ENCODE measurements at places on chromosomes 6 and 20.
A peak's percentile ranks its signal among the peaks of the same experiment; 100 is the strongest.

DNA sequence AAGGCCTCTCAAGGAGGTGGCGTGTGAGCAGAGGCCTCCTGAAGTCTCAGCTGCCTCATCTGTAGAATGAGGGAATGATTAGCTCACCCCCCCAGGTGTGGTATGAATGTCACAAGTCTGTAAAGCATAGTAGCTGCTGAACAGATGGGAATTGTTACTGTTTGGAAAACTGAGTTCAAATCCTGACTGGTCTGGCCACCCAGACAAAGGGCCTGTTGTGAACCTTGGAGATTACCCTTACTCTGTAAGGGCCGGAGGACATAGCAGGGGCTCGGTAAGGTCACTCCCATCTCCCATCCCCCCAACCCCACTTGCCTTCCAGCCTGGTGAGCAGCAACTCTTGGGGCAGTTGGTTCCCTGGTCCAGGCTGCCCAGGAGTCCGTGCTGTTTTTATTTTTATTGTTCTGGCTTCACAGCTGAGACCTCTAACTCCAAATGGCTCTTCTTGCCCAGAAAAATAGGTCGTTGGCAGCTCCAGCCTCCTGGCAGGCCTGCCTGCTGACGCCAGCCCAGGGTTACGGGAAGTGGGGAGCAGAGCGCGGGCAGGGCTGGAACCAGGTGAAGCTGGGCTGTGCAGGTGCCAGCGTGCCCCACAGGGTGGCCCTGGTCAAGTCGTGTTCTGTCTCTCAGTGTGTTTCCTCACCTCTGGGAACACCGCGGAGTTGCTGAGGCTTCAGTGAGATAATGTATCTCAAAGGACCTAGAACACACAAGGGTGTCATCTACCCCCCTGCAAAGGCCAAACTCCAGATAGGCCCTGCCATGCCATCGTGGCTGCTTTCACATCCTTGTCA lies 4.5 kb upstream of the SIRPA start:
- DNase-seq = peak; percentile 79

- DNase-seq = no peak
Measured at GRCh38 chr6:36677753-36678487, 594 bp upstream of the CDKN1A start.

- DNase-seq = no peak
Measured at GRCh38 chr6:163583558-163583957, 169.0 kb downstream of the QKI start.

DNA sequence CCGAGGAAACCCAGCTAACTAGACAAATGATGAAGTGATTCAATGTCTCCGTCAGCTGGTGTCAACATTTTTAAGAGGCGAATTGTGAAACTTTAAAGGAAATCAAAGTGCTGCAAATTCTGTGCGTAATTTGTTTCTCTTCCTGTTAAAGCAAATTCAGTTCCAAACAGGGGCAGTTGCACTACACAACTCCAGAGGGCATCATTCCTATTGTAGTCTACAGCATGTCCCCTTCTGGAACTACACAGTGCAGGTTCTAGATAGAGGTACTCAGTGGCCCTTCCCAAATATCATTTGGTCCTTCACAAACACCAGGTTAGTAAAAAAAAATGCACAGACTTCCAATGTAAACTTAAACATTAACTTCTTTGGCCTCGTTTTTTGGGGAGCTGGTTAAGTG lies 38.3 kb upstream of the SMLR1 start:
- no peak for DNase-seq

GRCh38 chr6:131003488-131004386 lies 59.3 kb downstream of the EPB41L2 start:
- DNase-seq = no peak

- no peak for DNase-seq
Measured at GRCh38 chr6:6474170-6474920, 114.2 kb upstream of the LY86 start.

DNA sequence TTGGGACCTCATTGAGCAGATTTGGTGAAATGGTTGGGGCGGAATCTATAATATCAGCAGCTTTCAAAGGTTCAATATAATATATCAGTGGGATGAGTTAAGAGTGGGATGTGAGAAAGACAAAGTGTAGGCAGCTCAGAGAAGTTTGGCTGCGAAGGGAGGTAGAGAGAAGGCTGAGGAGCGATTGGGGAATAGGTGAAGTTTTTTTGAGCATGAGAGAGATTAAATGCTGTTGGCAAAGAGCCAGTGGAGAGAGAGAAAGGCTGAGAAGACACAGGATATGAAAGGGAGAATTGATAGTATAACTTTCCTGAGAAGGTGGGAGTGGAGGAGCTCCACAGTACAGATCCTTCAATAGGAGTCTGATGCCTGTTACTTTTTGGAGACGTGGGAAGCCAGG lies 12.1 kb upstream of the SERINC3 start:
- no peak for DNase-seq

DNA sequence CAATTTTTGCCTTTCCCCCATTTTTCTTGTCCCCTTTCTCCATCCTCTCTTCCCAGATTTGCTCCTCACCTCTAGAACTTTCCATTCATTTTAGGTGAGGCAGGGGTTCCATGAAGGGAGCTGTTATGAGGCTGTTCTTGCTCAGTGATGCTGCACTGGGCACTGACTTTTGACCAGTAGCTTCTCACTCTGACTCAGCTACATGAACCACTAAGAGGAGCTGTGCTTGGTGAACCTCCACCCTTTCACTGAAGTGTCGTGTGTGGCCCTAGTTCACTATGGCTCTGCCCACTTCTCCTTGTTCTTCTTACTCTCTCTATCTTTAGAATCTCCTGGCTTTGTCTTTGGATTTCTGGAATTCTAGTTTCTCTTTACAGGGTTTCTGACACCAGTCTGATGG lies 307.1 kb upstream of the RNF24 start:
- DNase-seq = no peak

GRCh38 chr6:21594416-21595281 lies 1.1 kb downstream of the SOX4 start:
- peak; percentile 45 for DNase-seq

DNA sequence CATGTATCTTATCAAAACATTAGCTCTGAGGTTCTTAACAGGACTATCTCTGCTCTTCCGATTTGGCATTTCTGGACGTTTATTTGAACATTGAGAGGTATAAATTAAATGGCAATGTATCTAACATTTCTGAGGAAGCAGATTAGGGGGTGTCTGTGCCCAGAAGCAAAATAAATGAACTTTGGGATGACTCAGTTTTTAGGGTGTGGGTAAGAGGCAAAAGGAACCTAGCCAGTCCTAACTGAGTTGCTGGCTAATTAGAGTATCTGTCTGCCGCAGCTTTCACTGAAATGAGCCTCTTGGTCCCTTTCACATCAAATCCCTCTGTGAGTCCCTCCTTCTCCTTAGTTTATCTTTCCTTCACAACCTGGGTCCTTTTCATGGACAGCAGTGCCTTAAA lies 1.1 kb downstream of the RNF144B start:
- no peak for DNase-seq

DNA sequence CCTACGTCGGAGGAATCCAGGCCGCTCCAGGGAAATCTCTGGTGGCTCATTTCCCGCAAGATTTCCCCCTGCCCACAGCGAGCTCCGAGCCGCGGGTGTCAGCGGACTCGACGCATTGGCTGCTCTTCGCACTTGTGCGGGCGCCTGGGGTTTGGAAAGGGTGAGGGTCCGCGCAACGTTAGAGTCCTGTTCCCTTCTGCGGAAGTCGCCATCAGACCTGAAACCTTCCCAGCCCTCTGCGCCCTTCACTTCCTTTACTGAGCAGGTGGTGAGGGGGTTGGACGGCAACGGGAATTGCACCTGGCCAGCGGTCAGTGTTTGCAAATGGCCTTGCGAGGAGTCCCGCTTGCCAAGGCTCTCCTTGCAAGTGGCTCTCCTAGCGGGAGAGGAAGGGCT lies 8.4 kb downstream of the PAX1 start:
- no peak for DNase-seq

DNA sequence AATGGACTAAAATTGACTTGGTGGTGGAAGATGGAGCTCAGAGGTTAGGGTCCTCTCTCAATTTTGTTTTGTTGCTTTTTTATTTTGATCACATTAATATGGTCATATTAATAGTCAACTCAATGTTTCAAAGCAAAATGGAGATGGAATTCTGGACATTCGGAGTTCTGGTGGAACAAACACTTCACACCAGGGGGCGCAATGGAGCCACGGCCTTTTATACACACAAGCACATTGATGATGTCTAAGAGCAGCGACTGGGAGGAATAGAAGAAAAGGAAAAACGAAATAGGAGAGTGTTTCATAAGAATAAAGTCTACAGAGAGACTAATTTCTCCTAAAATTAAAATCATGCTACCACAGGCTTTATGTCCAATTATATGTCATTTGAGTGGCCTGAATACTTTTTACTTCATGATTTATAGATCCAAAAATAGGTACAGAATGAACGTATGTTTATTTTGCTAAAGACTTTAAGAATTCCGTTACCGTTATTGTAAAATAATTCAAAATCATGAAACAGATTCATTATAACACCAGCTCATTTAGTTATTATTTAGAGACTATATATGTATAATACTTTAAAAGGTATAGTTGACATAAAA lies 197.6 kb upstream of the SASH1 start:
- DNase-seq = peak; percentile 68

- DNase-seq = peak; percentile 85
Measured at GRCh38 chr20:5222919-5223634, 93.7 kb downstream of the PROKR2 start.

DNA sequence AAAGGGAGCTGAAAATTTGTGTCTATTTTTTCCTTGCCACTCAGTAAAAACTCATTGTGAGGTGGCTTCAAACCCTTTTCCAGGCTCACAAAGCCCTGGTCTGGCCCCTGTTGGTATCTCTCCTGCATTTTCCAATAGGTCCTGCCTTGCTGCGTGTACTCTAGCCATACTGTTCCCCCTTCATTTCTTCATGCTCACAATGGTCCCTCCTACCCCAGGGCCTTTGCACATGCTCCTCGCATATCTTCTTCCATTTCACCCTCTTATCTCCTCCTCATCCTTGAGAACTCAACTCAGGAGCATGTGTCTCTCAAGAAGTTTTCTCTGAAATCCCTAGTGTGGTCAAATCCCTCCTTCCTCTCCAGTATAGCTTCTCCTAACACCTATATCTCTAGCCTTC lies 186.6 kb downstream of the MBOAT1 start:
- DNase-seq = no peak

DNA sequence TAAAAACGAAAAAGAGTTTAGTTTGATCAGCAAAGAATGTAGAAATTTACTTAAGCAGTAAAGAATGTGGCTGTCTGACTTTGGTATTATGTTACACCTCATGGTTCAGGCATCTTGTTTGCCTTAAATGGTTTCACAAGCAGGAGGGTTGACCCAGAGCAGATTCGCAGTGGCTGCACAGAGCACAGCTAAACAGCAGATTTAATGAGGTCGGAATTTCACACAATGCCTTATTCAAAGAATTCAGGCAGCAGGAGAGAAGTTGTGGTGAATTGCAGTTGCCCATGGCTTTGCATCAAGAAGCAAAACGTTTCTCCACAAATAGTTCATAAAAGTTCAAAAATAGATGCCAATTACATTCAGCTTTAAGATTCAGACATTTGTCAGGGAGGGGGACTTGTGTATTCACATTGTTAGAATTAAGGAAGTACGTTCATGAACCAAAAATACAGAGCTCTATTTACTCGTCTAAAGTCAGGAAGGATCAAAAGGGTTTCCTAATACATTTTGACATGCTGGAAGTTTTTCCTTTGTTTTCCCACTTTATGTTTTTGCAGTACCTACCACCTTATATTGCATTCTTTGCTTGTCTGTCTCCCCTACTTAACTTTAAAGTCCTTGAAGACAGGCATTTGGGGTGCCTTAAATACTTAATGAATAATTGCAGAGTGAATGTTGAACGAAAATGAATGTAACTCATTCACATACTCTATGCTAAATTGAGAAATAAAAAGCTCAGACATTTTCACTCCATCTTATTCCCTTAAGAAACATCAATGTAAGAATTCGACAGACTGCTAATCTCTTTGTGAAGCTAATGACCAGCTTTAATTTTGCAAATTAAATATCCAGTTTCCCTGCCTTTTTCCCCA lies 1163.6 kb upstream of the CITED2 start:
- peak; percentile 28 for DNase-seq

DNA sequence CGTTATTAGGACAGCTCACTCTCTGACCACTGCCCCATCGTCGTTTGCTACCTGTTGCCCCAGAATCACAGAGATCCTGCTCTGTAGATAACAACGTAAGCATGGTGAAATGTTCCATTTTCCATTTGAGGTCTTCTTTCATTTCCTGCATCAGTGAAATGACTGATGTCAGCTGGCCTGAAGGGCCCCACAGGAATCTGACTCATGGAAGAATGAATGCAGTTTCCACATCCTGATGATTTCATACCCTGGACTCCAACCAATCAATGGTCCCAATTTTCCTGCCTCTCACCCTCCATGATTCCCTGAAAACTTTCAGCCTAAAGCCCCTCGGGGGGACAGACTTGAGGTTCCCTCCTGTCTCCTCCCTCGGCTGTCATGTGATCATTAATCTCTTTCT lies 394.4 kb upstream of the CDH4 start:
- no peak for DNase-seq

DNA sequence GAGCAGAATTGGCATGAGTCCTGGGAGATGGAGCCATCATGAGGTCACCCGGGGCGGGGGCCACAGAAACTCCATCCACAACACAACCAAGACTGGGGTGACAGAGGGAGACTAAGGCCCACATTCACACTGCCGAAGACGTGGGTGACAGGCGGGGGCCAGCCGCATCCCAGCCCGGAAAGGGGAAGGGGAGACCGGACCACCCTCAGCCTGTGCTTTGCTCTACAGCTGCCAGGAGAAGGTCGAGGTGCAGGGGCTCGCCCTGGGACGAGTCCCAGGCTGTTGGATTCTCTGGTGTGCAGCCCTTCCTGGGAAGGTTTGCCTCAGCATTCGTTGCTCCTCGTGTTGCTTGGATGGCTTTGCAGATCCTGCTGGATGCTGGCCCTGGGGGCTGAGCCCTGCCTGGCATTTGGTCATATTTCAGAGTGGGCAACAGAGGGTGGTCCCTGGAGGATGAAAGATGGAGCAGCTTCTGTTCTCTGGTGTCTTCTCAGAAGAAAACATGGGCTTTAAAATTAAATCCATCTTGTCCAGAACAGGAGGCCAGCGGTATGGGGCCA lies 328.9 kb downstream of the TAF4 start:
- no peak for DNase-seq

- DNase-seq = no peak
Measured at GRCh38 chr6:104522533-104522932, 337.2 kb downstream of the HACE1 start.

- no peak for DNase-seq
Measured at GRCh38 chr6:72955666-72956065, 269.6 kb downstream of the KHDC1L start.

DNA sequence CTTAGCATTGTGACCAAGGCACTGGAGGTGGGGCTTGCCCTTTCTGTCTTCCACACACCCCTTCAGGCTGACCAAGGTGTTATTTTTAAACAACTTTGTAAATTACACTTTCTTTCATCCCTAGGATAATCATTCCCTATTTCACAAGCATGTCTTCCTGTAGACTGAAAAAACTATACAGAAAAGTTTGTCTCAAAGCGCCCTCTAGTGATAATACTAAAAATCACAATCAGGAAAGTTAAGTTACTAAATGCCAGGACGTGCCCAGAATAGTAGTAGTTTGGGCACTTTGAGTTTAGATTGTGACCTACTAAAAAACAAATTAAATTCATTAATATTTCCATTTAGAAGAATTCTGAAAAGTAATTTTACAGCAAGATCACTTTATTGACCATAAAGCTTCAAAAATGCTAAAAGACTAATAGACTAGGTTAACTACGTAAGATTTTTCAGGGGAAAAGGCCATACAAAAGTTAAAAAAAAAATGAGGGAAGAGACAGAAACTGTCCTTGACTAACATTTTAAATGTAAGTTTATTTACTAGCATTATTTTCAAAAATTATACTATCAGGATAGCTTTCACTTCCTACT lies 123.3 kb upstream of the DUSP22 start:
- peak; percentile 69 for DNase-seq

- DNase-seq = no peak
Measured at GRCh38 chr6:148218542-148219258, 123.9 kb upstream of the SASH1 start.

Measured in COLO829 (cell line).